ENCODE measurements at places on chromosomes 4 and X.

GRCh38 chr4:25767877-25768725, 94.7 kb downstream of the SEL1L3 start:
- DNase-seq, result peak; percentile 62

DNA sequence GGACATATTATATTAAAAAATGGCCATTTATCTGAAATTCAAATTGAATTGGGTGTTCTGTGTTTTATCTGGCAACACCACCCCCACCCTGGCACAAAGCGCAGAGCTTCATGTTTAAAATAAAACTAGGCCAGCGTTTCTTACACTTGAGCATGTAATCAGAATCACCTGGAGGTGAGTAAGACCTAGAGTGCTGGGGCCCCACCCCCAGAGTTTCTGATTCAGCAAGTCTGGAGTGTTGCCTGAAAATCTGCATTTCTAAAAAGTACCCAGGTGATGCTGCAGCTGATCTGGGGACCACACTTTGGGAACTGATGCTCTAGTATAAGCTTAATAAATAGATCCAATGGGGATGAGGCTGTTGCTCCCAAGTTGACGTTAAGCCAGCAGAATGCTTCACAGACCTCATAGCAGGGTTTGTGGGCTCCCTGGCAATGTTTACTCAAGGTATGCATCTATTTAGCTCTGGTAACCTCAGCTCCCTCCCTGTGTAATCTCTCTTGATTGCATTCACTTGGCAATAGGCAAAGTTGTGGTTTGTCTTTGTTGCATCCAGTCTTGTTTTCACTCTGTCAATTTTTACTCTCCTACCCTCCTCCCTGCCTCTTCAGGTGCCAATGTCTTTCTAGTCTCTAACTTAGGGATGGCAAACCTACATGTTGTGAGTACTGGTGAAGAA, 99.8 kb upstream of the TEX13D start:
- no peak for DNase-seq

GRCh38 chr4:57974821-57975220, 864.6 kb upstream of the IGFBP7 start:
- no peak for DNase-seq

DNA sequence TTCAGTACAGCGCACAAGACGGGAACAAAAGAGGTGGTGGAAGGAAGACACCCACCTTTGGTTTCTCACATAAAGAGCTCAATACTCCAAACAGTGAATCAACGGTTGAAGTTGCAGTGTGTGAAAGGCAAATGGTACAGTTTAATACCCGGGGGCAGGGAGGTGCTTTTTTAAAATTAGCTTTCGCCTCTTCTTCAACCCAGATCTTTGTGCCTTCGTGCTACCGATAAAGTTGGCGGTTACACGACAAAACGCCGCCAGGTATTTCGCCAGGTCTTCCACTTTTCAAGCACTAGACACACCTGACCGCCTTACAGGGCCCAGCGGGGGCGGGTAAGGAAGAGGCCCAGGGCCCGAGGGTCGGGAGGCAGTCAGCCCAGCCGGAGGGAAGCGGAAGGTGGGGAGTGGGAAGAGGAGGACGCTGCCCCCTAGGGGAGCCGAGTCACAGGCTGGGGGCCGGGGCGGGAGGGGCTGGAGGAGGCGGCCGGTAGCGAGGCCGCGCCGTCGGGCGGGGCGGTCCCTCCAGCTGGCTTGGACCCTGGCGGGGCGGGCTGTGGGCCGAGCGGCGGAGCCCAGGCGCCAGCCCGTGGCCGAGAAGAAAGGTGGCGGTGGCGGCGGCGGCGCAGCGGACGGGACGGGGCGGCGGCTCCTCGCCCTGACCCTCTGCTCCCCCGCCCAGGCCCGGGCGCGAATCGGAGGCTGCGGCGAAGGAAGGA, 16.0 kb downstream of the UTP3 start:
- peak; percentile 81 for DNase-seq

DNA sequence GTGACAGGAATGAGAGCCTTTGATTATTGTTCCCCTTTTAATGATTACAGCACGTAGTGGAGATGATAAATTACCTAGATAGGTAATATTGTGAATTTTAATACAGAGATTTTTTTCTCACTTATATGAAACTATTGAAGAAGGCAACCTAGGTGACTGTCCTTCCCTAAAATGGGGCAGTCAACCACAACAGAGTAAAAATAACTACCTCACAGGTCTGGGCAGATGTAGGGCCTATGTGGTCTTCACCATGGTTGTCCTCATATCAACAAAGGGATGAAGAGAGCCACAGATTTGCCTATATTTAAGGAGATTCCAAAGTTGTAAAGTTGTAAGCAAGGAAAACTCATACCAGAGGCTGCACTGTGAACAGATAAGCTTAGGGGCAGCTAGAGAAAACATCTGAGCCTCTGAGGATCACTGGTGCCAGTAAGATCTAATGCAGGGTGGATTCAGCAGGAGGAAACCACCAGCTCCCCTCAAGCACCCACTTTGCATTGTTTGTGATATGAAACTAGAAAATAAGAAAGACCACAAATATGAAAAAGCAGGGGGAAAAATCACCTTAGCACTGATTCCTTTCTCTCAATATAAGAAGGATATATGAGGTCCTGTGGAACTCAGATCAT, 547.9 kb upstream of the GALNTL6 start:
- no peak for DNase-seq

DNA sequence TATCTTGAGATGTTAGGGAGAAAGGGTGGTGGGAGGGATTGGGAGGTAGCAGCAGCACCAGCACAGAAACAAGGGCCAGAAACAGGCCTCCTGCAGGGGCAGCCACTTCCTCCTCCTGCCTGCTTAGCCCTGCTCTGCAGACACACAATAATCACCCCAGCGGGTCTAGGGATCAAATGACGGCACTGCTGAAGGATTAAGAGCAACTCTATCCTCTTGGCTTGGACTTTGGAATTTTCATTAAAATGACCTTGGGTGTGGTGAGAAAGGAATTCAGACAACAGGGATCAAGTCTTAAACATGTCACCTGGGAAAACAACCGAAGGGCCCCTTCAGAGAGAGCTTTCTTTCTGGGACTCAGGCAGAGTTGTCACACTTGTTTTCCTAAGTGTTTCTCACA, 353.4 kb downstream of the SPRY1 start:
- no peak for DNase-seq

GRCh38 chrX:16771483-16772398, 14.5 kb upstream of the TXLNG start:
- DNase-seq, result peak; percentile 55

DNA sequence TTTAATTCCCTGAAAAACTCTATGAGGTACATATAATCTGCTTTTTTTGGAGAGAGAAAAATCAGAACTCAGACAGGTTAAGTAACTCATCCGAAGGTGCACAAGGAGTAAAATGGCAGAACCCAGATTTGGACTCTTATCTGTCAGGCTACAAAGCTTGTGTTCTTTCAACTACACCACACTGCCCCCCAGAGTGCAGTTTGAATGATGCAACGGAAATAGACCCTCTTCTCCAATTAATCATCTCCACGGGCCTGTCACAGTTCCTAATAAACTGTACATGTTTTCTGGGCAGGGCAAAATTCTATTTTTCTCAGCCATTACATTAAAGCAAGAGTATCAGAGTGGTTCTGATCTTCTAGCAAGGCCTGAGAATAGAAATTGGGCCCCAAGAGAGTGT, 35.3 kb upstream of the DCX start:
- peak; percentile 23 for DNase-seq

DNA sequence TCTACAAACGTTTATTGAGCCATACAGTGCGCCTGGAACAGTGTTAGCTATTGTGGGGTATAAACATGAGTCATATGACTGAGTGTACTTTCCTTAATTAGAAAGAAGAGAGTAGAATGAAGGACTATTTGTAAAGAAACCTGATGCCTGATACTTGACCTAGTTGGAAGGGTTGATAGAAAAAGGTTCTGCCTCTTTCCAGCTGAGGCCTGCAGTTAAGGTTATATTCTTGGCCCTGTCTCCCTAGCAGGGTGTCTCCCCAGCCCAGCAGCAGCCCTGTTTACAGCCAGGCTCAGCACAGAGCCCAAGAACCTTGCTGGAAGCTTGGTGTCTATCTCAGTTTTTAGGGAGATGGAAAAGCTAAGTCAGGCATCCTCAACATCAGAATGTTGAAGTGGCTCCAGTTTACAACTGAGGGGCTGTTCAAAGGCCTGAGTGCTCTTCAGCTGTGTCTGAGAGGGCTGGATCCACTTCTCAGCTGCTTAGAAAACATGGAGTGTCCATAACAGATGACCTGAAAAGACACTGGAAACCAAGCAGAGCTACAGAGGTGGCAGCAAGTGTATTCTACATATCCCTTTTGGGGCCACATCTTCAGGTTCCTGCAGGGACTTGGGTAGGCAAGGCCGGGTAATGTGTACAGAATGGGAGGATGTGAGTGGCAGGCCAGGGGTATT, 21.6 kb downstream of the NYX start:
- DNase-seq, result no peak

DNA sequence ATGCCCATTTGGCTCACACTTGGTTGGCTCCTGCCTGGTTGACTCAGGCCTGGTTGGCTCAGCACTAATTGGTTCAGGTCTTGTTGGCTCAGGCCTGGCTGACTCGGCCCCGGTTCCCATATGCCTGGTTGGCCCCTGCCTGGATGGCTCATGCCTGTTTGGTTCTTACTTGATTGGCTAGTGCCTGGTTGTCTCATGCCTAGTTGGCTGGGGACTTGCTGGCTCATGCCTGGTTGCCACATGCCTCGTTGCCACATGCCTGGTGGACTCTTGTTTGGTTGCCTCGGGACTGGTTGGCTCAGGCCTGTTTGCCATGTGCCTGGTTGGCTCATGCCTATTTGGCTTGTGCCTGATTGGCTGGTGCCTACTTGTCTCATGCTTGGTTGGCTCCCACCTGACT, 103.7 kb downstream of the APOOL start:
- no peak for DNase-seq

DNA sequence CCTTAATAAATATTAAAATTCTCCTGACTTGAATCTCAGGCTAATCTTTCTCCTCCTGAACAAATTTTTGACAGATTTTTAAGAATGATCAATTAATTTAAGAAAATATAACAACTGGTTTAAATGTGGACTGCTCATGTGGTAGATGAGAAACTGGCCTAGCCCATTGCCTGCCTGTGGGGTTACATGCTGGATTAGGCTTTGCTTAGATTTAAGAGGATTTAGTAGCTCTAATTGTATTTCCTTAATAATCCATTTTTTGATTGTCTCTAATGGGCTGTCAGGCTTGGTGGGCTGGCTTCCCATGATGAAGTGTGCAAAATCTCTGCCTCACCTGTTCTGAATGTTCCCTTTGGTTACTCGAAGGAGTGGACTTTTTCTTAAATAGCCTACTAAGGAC, 27.8 kb upstream of the LIMCH1 start:
- DNase-seq, result no peak

- no peak for DNase-seq
Measured at GRCh38 chrX:69674891-69675290, 59.0 kb downstream of the EDA start.

DNA sequence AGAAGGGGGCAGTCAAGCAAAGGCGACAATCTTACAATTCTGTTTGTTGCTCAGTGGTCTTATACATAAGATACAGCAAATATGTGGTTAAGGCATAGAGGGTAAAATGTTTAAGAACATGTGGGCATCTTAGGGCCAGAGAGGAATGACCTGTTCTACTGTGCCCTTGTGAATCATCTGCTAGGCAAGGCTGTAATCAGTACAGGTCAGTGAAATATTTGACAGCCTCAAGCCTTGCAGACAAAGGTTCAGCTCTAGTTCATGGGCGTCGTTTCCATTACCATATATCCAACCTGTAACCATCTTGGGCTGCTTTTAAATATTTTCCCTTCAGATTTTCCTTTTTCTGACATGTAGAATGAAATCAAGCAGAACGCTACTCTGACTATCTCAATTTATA, 37.3 kb downstream of the AGA start:
- no peak for DNase-seq

DNA sequence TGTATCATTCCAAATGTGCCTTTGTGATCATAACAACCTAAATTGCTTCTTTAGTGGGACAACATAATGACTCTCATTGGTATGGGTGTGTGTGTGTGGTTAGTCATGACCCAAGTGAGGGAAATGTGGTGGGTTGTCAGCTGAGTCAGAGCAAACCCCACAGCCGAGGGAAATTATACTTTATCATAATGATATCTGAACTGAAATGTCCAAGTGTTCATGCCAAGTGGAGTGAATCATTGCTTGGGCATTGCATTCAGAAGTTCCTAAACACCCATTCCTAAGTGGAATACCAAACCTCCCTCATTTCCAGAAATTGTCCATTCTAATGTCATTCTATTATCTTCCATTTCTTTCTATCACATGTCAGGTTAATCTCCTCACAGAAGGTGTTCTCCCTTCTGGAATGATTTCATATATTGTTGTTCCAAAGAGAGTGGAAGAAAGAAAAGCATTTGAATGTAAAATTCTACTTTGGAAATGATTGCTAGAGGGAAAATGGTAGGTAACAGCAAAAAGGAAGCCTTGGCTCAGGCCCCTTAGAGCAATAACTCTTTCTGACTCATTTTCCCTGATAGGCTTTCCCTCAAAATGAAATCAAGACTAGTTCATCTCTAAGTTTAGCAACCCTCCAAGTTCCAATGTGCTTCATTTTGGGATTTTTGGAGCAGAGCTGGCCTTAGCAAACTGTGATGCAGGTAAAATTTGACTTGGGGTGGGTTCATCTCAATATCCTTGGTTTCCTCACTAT, 230.7 kb upstream of the KCNIP4 start:
- no peak for DNase-seq

DNA sequence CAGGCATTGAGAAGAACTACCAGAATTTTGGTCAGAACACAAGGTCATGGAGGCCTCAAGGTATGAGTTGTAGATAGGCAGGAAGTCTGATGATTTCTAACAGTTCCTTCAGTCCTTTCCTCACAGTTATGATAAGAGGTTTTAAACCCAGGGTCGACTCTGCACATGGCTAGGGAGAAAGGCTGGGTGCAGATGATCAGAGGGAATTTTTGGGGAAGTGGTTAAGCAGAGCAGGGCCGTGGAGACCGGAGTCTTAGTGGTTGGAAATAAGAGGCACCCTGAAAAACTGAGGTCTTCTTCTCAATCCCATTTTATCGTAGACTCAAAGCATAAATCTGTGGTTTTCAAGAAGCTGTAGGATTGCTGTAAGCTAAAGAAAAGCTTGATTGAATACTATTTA, 118.5 kb upstream of the ANK2 start:
- DNase-seq, result no peak

DNA sequence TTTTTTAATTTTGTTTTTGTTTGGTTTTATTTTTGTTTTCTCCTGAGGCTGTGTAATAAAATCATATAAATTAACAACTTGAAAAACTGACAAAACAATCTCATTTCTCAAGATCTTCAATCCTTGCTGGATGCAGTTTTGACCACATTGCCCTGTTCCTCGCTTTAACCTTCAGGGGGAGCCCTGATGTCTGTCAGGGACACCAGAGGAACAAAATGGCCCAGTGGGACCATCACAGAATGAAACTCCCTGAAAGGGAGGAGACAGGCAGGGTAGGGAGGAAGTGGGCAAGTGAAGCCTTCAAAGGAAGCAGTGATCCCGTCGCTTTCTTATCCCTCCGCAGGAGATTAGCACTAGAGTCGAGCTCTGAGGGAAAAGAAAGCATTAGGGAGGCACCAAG, 274.9 kb upstream of the LDB2 start:
- no peak for DNase-seq

- DNase-seq, result no peak
Measured at GRCh38 chrX:106963111-106963510, 36.9 kb downstream of the MORC4 start.

GRCh38 chr4:91990726-91991125, 313.0 kb upstream of the GRID2 start:
- DNase-seq, result no peak

GRCh38 chr4:83340692-83341343, 6.2 kb upstream of the HPSE start:
- DNase-seq, result no peak
